ENCODE measurements at places on chromosomes 11 and 22.

DNA sequence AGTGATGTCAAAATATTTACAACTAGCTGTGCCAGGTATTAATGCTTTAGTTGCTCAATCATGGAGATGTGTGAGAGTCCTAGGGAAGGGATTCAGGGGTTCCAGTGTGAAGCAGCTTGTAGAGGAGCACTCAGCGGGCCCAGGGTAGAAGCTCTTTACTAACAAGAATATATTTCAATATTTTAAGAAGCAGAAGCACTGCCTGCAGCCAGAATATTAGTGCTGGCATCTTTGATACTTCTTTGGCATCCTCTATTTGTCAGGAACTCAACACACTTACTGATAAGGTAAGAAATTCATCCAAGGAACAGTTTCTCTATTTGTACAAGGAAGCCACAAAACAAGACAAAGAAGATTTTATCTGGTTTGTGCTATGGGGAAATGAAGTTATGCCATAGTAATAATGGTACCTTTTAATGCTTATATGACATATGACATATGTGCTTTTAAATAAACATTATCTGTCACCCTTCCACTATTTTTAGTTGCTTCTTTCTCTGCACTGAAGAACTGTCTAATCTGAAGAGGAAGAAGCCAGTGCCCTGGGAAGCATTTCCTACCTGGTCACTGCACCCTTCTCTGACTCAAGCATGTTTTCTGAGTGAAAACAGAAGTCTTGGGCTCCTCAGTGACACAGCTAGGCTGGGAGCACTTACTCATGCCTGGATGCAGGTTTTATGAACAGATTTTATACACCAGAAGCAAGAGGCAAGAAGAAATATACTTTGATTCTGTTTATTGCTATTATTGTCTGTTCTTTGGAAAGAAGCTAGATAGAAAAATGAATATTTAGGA is 388.1 kb upstream of the CCDC90B start:
- peaks cover 25% of the 10 kb centered on the region for H3K27me3 ChIP-seq
- H3K27ac ChIP-seq: no peak overlapping the region
- H3K4me1 ChIP-seq: no peaks in the 10 kb centered on the region
- H3K36me3 ChIP-seq: no peaks in the 10 kb centered on the region

DNA sequence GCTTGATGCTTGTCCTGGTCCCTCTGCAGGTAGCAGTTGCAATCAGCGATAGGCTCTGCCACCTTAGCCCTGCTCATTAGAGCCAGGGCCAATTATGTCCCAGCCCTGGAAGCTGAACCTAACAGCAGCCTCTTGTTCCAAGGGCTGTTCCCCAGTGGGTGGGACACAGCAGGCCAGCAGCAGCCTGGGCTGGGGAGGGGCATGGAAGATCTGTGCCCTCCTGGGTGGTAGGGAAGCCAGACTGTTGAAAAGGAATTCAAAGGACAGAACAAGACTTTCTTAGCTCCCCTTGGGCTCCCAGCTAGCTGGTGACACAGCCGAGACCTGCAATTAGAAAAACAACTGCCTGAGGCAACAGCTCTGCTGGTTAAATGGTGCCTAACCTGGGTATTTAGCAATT is 17.4 kb downstream of the DRD2 start:
- H3K4me3 ChIP-seq: no peak overlapping the region
- H3K4me1 ChIP-seq: no peaks in the 10 kb centered on the region
- H3K27me3 ChIP-seq: peaks cover 4% of the 10 kb centered on the region
- no peaks in the 10 kb centered on the region for H3K36me3 ChIP-seq
- H3K27ac ChIP-seq: no peak overlapping the region
- DNase-seq: no peak

DNA sequence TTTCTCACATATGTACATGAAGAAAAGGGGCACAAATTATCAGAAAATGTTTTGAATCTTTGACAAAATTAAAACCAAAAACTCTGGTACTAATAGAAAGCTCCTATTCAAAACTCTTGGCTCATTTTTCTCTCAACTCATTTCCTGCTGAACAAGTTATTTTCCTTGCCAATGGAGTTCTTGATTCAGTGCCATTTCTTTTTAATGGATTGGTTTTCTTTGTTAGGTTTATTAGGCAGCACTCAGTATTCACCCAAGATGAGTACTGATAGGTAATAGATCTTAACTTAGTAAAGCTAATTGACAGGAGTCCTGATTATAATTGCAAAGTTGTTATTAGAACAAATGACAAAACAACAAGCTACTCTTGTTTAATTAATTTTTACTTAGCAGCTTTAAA is 279.4 kb upstream of the PDGFD start:
- H3K27ac ChIP-seq: no peak overlapping the region
- no peaks in the 10 kb centered on the region for H3K4me1 ChIP-seq
- peaks cover 5% of the 10 kb centered on the region for H3K27me3 ChIP-seq
- H3K36me3 ChIP-seq: no peaks in the 10 kb centered on the region

DNA sequence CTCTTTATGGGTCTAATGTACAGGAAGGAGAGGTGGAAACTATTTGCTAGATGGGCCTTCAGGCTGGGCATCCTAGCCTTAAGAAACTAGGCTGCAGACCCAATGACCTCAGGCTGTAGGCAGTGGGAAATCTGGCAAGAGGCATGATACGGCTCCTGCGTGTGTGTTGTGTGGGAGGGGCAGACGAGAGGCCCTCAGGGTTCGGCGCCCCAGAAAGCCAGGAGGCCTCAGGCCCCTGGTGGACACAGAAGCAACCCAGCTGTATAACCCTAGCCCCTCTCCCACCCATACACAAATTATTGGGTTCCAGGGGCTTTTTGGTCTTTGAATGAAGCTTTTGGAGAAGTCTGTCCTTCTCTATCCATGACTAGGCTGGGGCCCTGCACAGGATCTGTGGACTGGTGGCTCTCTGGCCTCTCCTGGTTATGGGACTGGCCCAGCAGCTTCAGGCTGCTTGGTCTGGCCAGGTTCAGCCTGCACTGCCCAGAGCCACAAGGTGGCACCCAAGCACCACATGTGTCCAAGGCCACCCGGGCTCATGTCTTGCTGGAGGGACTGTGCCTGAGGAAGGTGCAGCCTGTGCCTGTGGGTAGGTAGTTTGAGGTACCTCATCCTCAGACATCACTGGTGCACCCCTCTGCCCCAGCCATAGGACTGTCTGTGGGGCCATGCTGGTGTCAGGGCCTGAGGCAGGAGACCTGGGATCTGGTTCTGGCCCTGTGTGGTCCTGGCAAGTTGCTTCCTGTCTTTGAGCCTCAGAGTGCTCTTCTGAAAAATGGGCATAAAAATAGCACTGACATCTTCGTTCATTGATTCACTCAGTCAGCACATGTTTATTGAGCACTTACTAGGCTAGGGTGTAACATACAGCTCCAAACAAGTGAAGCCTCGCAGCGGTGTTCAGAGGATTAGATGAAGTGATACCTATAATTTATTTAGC is 87.5 kb downstream of the RRM1 start:
- peaks cover 1% of the 10 kb centered on the region for H3K4me1 ChIP-seq
- no peak overlapping the region for H3K4me3 ChIP-seq
- H3K36me3 ChIP-seq: no peaks in the 10 kb centered on the region
- peaks cover 19% of the 10 kb centered on the region for H3K27me3 ChIP-seq
- peak; percentile 31 for DNase-seq
- H3K27ac ChIP-seq: no peak overlapping the region

DNA sequence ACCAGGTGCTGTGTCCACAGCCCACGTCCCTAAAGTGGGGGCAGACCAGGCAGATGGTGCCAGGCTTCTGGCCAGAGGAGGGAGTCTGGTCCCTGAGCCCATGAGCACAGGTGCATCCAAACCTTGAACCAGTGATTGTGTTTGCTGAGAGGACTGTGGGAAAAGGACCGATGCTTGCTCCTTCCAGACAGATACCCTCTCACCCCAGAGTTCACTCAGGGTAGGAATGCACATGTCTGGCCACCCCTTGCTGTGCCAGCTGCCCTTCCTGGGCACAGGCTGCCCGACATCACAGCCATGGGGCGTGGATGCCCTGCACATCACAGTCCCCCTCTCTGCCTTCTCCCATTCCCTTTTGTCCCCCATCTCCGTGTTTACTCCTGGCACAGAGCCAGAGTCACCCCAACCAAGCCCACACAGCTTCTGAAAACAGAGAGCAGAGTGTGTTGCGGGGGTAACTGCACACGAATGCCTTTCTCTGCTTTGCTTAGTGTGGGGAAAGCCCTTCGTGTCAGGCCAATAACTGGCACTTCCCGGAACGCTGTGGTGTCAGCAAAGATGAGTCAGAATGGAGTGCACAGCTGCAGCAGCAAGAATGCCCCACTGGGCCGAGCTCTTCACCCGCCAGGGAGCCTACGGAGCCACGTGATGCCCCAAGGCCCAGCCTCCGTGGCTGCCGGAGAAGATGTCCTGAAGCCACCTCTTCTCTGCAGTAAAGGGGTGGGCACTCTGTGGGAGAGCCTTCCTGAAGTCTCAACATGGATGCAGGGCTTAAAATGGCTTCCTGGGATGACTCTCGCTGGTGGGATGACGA is 7.6 kb downstream of the CARS1 start:
- peak; percentile 67 for DNase-seq
- no peak overlapping the region for H3K4me3 ChIP-seq
- no peaks in the 10 kb centered on the region for H3K27me3 ChIP-seq
- H3K36me3 ChIP-seq: peaks cover 22% of the 10 kb centered on the region
- peaks cover 41% of the 10 kb centered on the region for H3K4me1 ChIP-seq

DNA sequence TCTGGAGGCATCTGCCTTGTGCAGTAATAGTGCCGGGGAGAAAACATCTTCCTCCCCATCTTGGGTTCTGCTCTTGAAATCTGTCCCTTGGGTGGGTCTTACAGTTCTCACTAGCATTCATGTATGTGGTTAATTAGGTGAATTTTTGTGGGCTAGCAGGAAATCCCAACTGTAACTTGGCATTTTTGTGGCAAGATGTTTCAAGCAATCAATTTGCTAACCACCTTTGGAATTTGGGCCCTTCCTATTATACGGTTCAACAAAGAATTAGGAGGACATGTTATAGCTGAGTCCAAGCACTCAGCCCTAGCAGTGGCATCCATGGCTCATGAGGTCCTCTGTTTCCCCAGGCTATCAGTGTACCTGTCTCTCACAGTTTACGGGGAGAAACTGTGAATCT is 89.1 kb upstream of the MTNR1B start:
- no peaks in the 10 kb centered on the region for H3K36me3 ChIP-seq
- no peaks in the 10 kb centered on the region for H3K27me3 ChIP-seq
- no peak overlapping the region for H3K27ac ChIP-seq

DNA sequence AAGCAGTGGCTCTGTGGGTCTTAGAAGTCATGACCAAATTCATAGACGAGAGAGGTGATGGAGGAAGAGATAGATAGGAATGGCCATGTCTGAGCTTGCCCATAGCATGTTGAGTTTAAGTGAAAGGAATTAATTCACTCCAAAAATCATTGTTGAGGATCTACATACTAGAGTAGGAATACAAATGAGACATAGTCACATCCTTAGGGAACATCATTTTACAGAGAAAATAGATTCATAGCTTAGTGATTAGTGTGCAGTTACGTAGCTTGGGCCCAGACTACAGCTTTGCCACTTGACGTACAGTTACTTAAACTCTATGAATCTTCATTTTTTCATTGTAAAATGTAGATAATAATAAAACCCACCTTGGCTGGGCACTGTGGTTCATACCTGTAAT is 21.4 kb upstream of the BMAL1 start:
- no peak overlapping the region for H3K4me3 ChIP-seq
- no peak for DNase-seq
- H3K27ac ChIP-seq: no peak overlapping the region
- H3K36me3 ChIP-seq: no peaks in the 10 kb centered on the region

- H3K27me3 ChIP-seq: peaks cover 13% of the 10 kb centered on the region
- DNase-seq: no peak
- no peak overlapping the region for H3K4me3 ChIP-seq
Measured at GRCh38 chr11:3243880-3244279, 11.7 kb upstream of the MRGPRE start.

GRCh38 chr11:96340555-96340885 is 2.5 kb downstream of the MAML2 start:
- H3K4me3 ChIP-seq: peak overlapping the region; percentile 98
- H3K27ac ChIP-seq: peak overlapping the region; percentile 96
- no peaks in the 10 kb centered on the region for H3K27me3 ChIP-seq

DNA sequence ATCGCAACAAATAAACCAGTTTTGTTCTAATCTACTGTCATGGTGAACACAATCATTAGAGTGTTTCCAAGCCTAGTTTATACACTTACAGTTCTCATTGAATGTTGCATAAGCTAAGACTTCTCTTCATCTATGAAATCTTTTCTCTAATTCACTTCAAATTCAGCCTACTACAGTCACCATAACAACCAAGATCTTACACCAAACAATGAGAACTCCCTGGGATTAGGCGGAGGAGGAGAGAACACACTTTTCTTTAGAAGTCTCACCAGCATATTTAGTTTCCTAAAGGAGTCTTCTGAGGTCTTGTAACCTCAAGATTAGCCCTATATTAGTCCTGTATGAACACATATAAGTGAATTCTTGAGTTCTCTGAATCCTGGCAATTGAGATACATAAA is 1889.7 kb downstream of the LRRC4C start:
- H3K27me3 ChIP-seq: no peaks in the 10 kb centered on the region
- no peak overlapping the region for H3K27ac ChIP-seq
- H3K36me3 ChIP-seq: no peaks in the 10 kb centered on the region
- no peak for DNase-seq
- H3K4me3 ChIP-seq: no peak overlapping the region
- no peaks in the 10 kb centered on the region for H3K4me1 ChIP-seq

GRCh38 chr22:24355574-24355973 is 71.8 kb upstream of the ADORA2A start:
- DNase-seq: no peak
- no peak overlapping the region for H3K4me3 ChIP-seq
- H3K4me1 ChIP-seq: no peaks in the 10 kb centered on the region
- no peaks in the 10 kb centered on the region for H3K27me3 ChIP-seq
- H3K36me3 ChIP-seq: peaks cover 52% of the 10 kb centered on the region
- no peak overlapping the region for H3K27ac ChIP-seq

DNA sequence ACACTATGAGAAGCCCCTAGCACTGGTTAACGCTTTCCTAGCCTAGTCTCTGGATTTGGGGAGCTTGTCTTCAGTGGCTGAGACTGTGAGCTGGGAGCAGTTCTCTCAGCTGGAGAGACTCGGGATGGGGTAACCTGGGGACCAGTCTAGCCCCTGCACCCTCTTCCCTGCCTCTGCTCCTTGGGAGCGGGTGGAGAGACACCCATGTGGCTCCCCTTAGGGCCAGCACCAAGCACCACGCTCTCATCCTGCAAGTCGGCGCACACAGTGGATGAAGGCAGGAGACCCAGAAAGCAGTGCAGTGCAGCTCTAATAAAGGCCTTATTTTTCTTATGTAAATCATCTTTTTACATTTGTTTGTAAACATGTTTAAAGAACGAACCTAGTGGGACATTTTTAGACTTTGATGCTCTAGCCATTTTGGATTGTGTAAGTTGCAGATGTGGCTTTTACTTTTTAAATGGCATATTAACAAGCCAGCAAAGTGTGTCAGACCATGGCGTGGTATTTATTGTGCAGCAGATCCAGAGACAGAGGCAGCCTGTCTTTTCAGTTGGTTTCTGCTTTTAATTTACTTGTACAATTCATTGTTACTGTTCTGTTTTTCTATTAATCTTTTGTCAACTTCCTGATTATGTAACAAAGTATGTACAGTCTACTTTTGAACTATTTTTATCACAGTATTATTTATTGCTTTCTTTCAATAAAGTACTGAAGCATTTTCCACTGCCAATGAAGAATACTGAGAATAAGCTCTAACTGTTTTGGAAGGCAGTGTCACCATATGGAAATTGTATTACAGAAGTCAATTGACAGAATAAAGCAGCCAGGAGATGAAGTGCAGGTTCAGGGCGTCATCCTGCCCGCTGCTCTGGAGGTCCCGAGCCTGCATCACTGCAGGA is 14.4 kb upstream of the CTTN start:
- H3K36me3 ChIP-seq: peaks cover 37% of the 10 kb centered on the region
- no peak overlapping the region for H3K4me3 ChIP-seq
- DNase-seq: no peak

GRCh38 chr11:36492724-36493304 is 17.3 kb downstream of the TRAF6 start:
- H3K4me3 ChIP-seq: no peak overlapping the region
- peaks cover 18% of the 10 kb centered on the region for H3K4me1 ChIP-seq
- H3K27me3 ChIP-seq: no peaks in the 10 kb centered on the region
- peak overlapping the region; percentile 75 for H3K27ac ChIP-seq
- DNase-seq: no peak
- H3K36me3 ChIP-seq: peaks cover 31% of the 10 kb centered on the region
